ENCODE measurements at places on chromosomes 13 and 19.
A peak's percentile ranks its signal among the peaks of the same experiment; 100 is the strongest.

DNA sequence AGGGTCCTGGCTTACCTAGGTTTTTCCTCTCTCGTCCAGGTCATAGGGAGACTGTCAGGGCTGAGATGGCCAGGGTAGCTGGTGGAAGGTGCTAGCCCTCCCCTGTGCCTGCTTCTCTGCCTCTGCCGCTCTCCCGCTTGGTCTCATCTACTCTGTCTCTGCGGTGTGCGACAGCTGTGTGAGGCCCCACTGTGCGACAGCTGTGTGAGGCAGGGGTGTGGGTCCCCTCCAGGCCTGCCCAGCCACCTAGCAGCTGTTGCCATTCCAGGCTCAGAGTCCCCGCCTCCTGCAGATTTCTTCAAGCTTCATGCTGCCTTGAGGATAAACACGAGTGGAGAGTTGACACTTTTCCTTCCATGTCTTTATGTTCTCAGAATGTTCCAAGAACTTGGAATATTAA lies 53.0 kb downstream of the ARHGEF7 start:
- ATAC-seq = no peak

DNA sequence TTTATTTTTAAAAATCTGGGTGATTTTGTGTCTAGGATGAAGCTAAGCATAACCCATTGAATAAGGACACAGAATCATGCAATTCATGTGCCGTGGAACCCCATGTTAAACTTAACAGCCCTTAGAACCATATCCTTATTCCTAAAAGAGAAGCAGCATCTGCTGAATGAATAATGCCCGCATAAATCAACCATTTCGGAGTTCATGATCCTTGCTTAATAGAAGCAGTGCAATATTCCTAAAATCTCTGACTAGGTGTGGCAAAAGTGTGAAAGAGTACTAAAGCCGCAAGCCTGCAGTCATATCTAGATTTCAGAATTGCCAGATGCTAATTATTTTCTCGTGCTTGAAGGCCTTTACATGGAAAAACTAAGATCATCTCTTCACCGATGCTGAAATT lies 33.6 kb upstream of the ARGLU1 start:
- no peak for ATAC-seq

- peak; percentile 57 for ATAC-seq
These were observed 572.8 kb downstream of the PCDH9 start for GRCh38 chr13:66657165-66657881.

DNA sequence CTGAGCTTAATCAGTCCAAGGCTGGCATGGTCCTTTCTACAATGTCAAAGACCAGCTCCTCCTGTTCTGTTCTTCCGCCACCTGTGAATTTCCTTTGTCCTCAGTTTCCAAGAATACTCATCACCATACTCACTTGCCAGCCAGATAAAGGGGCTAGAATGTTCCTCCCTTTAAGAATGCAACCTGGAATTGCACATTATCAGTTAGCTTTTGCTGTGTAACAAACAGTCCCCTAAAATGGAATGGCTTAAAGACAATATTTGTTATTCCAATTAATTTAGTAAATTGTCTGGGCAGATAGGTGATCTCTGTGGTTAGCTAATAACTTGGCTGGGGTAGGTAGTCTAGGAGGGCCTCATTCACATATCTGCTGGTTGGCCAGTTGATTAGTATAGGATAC lies 36.0 kb downstream of the VAV1 start:
- ATAC-seq = no peak

- peak; percentile 62 for ATAC-seq
These were observed 18.4 kb upstream of the KPNA3 start for GRCh38 chr13:49810567-49811526.

DNA sequence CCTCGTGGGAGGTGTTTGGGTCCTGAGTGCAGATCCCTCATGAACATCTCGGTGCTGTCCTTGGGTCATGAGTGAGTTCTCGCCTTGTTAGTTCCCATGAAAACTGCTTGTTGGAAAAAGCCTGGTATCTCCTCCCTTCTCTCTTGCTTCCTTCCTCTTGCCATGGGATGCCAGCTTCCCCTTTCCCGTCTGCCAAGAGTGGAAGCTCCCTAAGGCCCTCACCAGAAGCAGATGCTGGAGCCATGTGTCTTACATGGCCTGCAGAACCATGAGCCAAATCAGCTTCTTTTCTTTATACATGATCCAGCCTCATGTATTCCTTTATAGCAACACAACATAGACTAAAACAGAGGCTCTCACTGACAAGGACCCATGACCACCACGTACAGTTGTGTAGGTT lies 8.2 kb downstream of the ADGRE2 start:
- ATAC-seq = no peak

- no peak for ATAC-seq
These were observed 5.9 kb downstream of the ARHGEF1 start for GRCh38 chr19:41888926-41889325.

DNA sequence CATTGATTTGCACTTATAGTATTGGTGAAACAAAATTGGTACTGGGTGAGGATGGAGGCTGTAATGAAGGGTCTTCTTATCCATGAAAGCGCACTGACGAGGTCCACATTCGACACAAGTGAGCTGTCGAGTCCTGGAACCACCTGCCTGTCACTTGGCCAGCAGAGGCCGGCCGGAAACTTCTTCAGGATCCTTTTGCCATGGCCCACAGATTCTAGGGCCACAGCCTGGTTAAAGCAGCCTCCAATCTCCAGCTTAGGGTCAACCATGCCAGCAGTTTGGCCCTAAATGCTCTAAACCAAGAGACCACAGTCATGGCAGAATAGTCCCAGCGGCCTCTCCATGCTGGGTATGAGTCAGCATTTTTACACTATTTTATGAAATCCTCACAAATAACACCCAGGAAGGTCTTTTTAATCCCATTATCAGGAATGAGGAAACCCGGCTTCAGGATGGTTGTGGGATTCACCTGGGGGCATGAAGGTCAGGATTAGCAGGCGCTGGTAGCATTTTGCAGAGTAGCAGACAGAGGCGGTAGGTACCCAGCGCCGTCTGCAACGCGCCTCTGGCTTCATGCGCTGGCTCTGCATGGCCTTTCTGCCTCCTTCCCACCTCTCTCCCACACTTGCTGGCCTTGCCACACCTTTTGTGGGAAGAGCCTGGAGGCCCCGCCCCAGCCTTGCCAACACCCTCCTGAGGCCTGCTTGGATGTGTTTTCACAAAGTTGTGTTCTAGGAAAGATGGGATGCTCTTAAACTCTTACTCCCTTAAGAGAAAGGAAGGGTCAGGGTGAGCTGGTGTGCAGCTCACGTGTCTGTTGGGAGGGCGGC lies 15.2 kb downstream of the GAS6 start:
- peak; percentile 76 for ATAC-seq

- no peak for ATAC-seq
These were observed 790.5 kb upstream of the PCDH20 start for GRCh38 chr13:62206165-62206564.

DNA sequence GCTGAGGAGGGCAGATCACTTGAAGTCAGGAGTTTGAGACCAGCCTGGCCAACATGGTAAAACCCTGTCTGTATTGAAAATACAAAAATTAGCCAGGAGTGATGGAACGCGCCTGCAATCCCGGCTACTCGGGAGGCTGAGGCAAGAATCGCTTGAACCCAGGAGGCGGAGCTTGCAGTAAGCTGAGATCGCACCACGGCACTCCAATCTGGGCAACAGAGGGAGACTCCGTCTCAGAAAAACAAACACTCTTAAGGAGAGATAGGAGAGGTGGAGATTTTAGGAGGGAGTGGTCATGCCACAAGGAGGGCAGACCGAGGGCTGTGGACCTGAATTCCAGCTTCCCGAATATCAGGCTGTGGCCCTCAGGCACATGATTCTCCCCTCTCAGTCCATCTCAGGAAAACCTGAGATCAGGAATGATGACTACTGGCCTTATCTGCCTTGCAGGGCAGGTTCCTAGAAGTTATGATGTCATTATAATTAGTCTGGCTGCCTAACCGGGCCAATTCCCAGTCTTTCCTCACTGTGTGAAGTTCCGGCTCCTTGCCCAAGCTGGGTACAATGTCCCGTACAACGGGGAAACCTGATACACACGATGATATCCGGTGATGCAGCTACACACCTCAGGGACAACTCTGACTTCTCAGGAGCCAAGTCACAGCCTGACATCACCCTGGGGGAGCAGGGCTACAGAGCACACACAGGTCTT lies 2.5 kb downstream of the SLC35E1 start:
- no peak for ATAC-seq

GRCh38 chr19:35038623-35039512 lies 2.7 kb upstream of the HPN start:
- ATAC-seq = no peak

DNA sequence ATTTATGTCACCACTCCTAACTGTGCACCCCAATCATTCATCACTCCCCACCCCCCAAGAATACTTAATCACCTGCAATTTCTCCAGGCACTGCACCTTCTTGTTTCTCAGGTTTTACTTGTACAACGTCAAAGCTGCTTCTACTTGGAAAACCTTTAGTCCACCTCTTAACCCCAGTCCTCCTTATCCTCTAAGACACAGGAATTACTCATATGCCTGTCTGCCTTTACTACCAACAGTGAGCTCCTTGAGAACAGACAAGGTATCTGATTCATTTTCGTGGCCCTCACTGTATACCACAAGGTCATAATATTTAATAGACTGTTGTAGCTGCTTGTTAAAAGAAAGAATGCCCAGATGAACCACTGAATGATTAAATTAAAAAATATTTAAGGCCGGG lies 21.0 kb upstream of the NDFIP2 start:
- ATAC-seq = peak; percentile 96

- no peak for ATAC-seq
These were observed 389.0 kb downstream of the OLFM4 start for GRCh38 chr13:53417601-53418000.

GRCh38 chr13:94595001-94595949 lies 677 bp downstream of the TGDS start:
- peak; percentile 54 for ATAC-seq

DNA sequence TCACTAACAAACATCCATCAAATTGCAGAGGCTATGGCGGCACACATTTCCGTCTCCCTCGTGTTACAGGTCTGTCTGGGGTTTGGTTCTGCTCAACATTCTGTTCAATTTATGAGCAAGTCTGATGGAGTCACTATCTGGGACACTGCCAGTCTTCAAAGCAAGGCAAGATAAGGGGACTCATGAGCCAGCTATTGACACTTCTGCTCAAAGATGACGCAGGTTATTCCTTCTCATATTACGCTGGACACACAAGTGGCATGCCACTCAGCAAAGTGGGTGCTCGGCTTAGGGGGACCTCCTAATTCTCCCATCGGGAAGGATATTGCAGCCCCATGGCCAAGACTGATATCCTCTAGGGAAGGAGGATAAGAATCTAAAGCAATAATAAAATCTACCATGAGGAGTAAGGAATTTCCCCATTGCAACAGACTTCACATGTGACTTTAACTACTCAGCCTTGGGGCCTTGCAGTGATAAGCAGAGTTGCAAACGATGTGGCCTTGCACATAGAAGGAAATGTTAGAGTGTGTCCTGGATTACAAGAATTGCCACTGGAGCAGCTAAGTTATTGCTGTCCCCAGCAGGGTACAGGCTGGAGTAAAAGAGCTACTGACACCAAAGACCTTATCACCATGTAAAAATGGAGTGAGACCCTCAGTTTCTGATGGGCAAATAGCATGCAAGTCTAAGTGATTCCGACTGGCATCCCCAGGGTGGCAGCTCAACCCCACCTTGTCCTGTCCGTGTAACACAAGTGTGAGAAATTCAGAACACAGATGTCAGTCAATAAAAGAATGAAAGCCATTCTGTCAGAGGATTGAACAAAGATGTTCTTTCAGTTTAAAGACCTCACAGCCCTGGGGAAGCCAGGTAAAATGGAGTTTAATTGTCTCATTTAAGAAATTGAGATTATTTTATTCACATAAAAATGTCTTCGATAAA lies 306.1 kb downstream of the IRS2 start:
- no peak for ATAC-seq

GRCh38 chr13:81051873-81052272 lies 710.9 kb upstream of the SPRY2 start:
- ATAC-seq = no peak

DNA sequence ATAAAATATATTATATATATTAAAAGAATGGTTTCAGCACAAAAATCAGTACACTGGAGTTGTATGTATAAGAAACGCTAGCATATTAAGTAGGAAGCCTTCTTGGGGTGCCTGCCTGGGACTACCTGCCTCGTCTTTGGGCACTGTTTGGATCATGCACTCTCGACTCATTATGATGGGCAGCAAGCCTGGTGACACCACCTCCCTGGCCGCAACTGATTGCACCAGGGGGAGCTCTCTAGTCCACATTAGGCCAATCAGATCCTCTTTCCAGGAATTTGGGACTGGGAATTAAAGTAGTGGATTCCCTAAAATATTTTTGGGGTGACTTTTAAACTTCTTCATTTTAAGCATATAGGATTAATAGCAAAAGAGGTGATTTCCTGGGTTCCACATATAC lies 56.0 kb upstream of the RGCC start:
- no peak for ATAC-seq

DNA sequence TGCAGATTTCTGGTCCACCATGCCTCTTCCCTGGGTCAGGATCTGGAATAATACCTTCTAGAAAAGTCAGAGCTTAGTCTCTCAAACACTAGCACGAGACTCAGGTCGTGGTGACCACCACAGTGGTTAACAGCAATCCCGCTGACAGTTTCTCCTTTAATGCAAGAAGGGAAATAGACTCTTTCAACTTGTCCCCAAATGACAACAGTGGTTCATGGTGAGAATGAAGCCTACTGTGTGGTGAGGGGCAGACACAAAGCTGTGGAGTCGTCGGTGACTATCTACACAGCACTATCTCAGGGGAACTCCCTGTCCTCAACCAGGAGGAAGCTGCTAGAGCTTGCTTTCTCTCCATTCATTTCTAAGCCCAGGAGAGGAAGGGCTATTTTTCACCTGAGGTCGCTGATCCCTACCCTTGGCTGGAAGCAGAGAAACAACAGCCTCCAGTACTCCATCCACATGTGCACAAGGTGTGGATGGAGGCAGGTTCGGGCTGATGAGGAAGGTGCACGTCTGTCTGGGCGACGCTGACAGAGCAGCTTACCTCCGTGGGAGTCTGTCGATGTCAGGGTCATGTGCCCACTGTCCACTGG lies 72.4 kb downstream of the STK24 start:
- no peak for ATAC-seq

DNA sequence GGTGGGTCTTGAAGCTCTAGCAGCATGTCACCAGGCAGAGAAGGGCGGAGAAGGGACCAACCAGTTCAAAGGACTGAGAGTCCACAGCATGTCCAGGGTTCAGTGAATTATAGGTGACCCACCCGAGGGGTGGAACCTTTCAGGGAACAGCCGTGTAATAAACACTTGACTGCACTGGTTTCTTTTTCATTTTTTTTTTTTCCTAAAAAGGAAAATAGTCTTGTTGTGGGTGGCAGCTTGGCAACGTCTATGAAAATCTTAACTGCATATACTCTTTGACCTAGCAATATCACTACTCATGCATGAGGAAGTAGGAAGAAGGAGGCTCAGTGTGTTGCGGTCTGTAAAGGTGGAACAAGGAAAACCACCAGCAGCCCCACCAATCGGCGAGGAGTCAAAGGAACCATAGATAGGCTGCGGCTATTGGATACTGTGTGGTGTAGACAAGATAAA lies 13.0 kb upstream of the MYH14 start:
- ATAC-seq = peak; percentile 55

DNA sequence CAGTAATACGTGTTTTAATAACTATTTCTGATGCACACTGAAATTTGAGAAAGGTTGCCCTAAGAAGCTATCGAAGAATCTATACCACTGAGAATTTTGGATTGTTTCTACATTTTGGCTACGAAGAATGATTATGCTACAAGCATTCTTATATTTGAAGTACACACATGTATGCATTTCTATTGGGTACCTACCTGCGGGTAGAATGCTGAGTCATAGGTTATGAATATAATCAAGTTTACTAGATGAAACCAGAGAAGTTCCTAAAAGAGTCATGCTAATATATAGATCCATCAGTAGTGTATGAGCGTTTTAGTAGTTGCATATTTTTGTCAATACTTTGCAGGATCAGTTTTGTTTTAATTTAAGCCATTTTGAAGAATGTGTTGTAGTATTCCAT lies 62.0 kb upstream of the PCDH20 start:
- ATAC-seq = no peak

Data from esophagus mucosa (tissue), 1 donor.